Renal cortical epithelial cell (primary cell): ENCODE measurements at places on chromosomes 5 and 9. TPM values are rescaled to one million over a fixed set of nuclear protein-coding genes. Genes with fewer than 3 reads are reported as not detected.

OLFM1 gene
- 0.15 TPM in 1 of 2 replicates, not detected in the other for total RNA-seq

TRIM7 gene
- total RNA-seq, result 2.8 and 12.7 TPM in 2 replicates

CTXN3 gene
- not detected in 2 replicates for total RNA-seq

GFPT2 gene
- total RNA-seq, result 2.6 and 10.2 TPM in 2 replicates

DNA sequence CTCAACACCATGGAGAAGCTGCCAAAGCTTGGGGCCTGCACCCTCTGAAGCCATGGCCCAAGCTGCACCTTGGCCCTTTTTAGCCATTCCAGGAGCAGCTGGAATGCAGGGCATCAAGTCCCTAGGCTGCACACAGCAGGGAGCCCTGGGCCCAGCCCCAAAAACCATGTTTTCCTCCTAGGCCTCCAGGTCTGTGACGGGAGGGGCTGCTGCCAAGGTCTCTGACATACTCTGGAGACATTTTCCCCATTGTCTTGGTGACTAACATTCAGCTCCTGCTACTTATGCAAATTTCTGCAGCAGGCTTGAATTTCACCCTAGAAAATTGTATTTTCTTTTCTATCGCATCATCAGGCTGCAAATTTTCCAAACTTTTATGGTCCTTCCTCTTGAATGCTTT, 64.6 kb downstream of the ELOVL7 start:
- DNase-seq, result peak; percentile 25

- no peak for DNase-seq
Measured at GRCh38 chr5:73851471-73852181, 225.6 kb downstream of the ARHGEF28 start.

GRCh38 chr5:78565395-78565794, 83.2 kb downstream of the LHFPL2 start:
- DNase-seq, result no peak

- peak; percentile 94 for DNase-seq
Measured at GRCh38 chr5:119274767-119275130, 81.1 kb upstream of the TNFAIP8 start.

GRCh38 chr9:14180960-14181537, 132.9 kb downstream of the NFIB start:
- DNase-seq, result no peak

- DNase-seq, result no peak
Measured at GRCh38 chr5:113242481-113243348, 192.1 kb downstream of the TSSK1B start.

DNA sequence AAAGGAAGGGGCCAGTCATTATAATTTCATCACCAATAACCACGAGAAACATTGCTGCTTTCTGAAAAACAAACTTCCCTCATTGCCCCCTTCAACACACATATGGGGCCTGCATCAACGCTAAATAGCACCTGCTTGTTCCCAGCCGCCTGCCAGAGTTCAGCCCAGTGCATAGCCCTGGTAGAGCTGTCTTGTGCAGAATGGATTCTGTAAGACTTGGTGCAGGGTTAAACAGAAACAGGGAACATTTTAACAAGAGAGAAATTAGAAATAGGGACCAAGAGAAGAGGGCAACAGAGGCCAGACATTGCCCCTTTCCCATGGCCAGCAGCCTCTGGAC, 56.7 kb downstream of the UBE2QL1 start:
- no peak for DNase-seq

- DNase-seq, result no peak
Measured at GRCh38 chr9:20945269-20945668, 86.2 kb downstream of the HACD4 start.

DNA sequence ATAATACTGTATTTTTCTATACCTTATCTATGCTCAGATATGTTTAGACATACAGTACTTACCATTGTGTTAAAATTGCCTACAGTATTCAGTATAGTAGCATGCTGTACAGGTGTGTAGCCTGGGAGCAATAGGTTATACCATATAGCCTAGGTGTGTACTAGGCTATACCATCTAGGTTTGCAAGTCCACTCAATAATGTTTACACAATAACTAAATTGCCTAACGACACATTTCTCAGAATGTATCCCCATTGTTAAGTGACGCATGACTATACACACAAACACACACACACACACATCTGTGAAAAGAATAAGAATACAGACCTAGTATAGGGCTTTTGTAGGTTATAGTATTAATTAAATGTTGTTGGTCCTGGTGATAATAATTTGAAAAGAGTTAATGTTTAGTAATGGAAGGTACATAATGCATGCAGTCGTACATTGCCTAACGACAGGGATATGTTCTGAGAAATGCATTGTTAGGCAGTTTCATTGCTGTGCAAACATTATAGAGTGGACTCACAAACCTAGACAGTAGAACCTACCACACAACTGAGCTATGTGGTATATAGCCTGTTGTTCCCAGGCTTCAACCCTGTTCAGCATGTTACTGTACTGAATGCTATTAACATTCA, 13.6 kb downstream of the TDRD7 start:
- DNase-seq, result no peak

GRCh38 chr5:40797273-40798011, 732 bp downstream of the PRKAA1 start:
- DNase-seq, result peak; percentile 46

- no peak for DNase-seq
Measured at GRCh38 chr5:141077826-141078225, 16.6 kb upstream of the PCDHB2 start.

DNA sequence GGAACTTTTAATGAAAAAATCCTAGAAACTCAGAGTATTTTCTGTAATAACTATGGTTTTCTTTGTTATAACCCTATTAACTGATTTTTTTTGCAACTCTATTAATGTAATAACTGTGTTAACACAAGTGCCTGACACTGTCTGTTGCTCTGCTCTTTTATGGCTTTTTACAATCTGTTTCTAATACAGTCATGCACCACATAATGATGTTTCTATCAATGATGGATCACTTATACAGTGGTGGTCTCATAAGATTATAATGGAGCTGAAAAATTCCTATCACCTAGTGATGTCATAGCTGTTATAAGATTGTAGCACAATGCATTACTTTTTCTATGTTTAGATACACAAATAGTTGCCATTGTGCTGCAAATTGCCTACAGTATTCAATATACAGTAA, 123.1 kb upstream of the SV2C start:
- DNase-seq, result no peak
